Inflammatory macrophage treated with lipopolysaccharide for 4 hours (primary cell): ENCODE measurements at places on chromosomes 4 and X.

GRCh38 chr4:165158762-165159161, 46.1 kb upstream of the TMEM192 start:
- DNase-seq = no peak

DNA sequence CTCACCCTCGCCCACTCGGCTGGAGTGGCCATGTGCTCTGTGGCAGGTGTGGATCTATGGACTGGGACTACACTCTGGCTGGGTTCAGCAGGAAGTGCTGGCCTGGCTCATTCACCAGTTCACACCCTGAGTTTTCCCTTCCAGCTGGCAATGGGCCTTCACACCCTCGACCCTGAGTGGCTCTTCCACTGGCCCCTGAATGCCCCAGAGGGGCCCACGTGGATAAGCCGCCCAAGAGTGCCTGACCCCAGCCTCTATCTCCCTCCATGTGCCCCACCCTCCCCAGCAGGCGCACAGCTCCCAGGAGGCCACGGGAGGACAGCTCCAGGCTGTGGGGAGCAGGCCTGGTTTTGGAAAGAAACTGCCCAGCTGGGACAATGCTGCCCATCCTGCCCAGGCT, 234.1 kb downstream of the AFAP1 start:
- DNase-seq = no peak

- DNase-seq = no peak
These were observed 187.6 kb downstream of the TSPAN5 start for GRCh38 chr4:98470831-98471230.

DNA sequence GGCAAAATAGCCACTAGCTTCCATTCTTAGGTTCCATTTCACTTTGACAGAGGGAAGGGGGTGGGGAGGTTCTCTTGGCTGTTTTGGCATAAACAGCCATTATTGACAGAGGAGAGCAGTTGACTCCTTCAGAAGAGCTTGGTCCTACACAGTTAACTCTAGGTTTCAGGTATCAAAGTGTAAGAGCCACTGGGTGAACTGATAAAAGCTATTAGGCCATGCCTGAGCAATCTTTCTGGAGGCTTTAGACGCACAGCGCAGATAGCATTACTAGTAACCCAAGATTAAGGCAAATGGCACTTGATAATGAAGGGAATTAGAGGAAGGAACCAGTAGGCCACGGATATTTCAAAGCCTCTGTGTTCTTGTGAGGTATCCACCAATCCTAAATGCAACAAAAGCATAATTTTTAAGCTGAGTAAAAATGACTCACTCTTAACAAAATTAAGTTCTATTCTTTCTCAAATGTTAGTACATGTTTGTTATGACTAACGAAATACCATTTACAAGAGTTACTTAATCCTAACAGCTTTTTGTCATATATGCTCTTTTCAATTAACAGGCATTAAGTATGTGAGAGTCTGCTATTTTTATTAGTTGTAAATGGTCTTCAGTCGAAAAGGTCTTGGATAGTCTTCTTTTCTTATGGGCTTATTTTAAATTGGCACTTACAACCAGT, 53.6 kb downstream of the SLC7A11 start:
- peak; percentile 60 for DNase-seq

- DNase-seq = no peak
These were observed 57.5 kb upstream of the TNIP3 start for GRCh38 chr4:121221608-121222007.

DNA sequence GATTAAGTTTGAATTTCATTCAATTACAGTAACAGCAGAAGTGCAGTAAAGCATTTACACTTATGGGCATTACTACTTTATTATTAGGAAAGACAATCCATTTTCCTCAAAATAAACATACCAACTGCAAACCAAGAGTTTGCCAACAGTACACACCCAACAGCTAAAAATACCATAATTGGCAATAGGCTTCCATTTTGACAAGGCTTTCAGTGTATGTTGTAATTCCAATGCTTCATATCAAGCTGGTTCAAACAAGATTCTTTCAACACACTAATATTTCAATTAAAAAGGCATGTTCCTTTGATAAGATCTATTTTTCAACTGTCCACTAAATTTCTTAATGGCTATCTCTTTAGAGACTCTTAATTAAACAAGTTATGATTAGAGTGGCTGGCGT, 12.1 kb downstream of the EIF1AX start:
- no peak for DNase-seq

GRCh38 chr4:174871407-174871806, 42.4 kb upstream of the GLRA3 start:
- no peak for DNase-seq

DNA sequence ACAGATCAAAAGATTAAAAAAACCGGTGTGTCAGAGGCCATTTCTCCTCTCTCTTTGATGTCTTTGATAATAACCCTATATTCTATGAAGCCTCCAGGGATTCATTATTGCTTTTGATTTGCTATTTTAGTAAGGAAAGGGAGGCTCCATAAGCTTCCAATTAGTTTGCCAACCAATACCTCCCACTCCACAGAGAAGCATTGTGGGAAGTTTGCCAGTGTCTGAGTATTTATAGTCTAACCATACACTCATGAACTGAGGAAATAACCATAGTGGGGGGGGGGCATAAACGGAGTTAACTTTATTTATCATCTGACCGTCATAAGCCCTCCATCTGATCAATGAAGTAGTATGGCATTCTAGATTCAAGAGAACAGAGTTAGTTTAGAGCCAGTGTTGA, 1066.8 kb upstream of the PABPC4L start:
- DNase-seq = no peak

GRCh38 chr4:11765849-11766453, 337.3 kb upstream of the HS3ST1 start:
- peak; percentile 39 for DNase-seq

- peak; percentile 67 for DNase-seq
These were observed 115.0 kb upstream of the SHISA3 start for GRCh38 chr4:42282081-42282901.

GRCh38 chr4:6111354-6111960, 88.9 kb downstream of the JAKMIP1 start:
- DNase-seq = no peak

GRCh38 chrX:97057349-97057909, 173.7 kb downstream of the RPA4 start:
- DNase-seq = no peak

- DNase-seq = peak; percentile 72
These were observed 86.3 kb downstream of the EGF start for GRCh38 chr4:109998867-109999584.

DNA sequence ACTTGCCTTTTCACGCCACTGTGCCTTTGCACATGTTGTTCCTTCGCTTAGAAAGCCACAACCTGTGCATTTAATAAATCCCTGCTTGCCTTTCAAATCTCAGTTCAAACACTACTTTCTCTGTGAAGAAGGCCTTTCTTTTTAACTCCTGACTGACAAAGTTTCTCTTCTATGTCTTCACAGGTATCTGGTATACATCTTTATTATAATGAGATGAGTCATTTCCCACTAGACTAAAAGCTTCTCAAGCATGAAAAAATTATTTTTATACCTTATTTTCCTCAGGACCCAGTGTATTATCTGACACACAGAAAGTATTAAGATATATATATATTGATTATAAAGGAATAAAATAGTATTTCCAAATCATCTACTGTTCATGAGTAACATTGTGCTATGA, 189.9 kb downstream of the TBCK start:
- no peak for DNase-seq

DNA sequence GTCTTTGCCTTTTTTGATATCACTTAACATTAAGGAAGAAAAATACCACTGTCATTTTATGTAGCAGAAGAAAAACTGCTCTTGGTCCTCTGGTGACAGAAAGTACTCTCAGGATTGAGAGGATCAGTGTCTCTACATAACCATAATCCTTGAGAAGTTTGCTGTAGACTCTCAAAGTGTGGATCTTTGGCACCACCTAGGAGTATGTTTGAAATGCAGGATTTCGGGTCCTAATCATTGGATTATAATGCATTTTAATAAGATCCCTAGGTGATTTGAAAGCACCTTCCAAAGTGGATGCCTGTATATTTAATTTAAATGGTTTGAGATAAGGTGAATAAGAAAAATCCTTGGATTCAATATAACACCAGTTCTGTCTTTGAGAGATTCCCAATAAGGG, 23.2 kb downstream of the MOB1B start:
- no peak for DNase-seq

GRCh38 chr4:60657041-60657440, 543.1 kb upstream of the ADGRL3 start:
- no peak for DNase-seq

GRCh38 chr4:31034550-31034949, 314.4 kb downstream of the PCDH7 start:
- DNase-seq = no peak

GRCh38 chr4:80336582-80336981, 1.1 kb downstream of the CFAP299 start:
- DNase-seq = no peak

DNA sequence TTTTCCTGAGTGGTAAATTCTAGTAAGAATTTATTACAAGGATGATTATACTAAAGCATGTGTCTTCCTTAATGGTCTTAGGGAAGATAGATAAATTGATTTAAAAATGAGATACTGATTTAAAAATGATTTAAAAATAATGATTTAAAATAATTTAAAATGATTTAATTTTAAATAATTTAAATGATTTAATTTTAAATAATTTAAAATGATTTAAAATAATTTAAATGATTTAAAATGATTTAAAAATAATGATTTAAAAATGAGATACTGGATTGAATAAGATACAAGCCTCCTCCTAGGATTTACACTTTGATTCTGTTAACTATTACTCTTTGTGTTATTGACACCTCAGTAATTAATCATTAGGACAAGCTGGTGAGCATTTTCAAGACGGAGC, 59.0 kb downstream of the COX7B2 start:
- no peak for DNase-seq

- DNase-seq = peak; percentile 44
These were observed 45.4 kb downstream of the CXorf58 start for GRCh38 chrX:23952984-23953907.

DNA sequence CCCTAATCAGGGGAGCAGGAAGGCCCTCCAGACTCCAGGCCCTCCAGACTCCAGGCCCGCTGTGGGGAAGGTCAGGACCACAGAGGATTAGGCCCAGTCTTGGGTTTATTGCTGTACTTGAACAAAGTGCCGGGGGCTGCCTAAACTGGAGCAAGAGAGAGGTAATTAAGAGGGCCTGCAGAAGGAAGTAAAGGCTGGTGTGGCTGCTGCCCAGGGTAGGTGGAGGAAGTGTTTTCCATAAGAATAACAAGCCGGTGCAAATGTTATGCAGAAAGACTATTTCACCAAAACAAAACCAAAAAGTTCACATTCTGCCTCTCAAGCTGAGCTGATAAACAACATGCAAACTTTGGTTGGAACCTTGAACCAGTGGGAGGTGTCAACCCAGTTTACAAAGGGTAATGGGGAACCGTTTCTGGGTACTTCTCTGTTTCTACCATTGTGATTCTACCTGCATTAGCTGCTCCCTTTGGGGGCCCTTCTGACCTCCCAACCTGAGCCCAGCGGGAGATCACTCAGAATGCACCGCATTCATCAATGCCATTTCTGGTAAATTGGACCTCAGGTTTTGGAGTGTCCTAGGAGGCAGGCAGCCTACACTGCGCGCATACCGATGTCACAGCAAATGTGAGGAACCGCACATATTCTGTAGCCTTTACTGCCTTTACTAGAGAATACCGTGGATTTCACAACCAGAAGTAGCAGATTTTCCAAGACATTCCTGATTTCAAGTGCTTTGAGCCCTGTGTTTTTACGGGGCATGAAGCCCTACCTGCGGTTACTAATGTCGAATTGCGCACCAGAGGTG, 59.7 kb upstream of the BCOR start:
- no peak for DNase-seq

DNA sequence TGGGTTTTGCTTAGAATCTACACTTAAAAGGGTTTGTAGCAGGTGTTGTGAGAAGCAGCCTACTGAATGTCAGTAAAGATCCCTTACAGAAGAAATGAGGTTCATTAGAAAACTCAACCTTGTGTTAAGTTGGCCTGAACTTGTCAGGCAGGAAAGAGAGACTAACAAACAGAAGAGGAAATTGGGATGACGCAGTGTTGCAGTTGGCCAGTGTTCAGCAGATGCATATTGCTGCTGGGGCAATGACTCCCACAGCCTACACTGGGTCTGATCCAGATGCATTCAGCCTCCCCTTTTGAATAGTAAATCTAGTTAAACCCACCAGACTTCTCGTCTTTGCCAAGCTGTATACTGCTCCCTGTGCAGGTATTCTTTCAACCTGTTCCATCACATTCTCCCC, 409.4 kb downstream of the UBE2NL start:
- no peak for DNase-seq

- no peak for DNase-seq
These were observed 207.4 kb downstream of the CEP135 start for GRCh38 chr4:56156141-56156540.

- DNase-seq = no peak
These were observed 1084.9 kb downstream of the ADGRL3 start for GRCh38 chr4:62285026-62285425.

GRCh38 chr4:70991596-70991995, 1.9 kb upstream of the DCK start:
- DNase-seq = no peak

- DNase-seq = no peak
These were observed 98.6 kb downstream of the FHDC1 start for GRCh38 chr4:153034681-153035080.

GRCh38 chr4:86129546-86129945, 230.3 kb downstream of the MAPK10 start:
- no peak for DNase-seq

- DNase-seq = no peak
These were observed 61.7 kb upstream of the RELL1 start for GRCh38 chr4:37747772-37748330.

DNA sequence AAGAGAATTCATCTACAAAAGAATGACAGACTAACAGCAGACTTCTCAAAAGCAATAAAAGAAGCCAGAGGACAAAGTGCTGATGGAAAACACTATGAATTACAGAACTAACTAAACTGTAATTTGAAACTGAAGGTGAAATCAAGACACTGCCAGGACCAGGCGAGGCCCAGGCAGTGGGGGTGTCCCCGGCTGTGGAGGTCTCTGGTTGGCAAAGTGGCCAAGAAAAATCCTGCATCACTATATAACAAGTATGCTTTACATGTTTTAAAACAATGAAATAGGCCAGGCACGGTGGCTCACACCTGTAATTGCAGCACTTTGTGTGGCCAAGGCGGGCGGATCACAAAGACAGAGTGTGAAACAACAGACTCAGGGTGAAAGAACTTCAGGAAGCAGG, 32.9 kb downstream of the CHM start:
- no peak for DNase-seq

DNA sequence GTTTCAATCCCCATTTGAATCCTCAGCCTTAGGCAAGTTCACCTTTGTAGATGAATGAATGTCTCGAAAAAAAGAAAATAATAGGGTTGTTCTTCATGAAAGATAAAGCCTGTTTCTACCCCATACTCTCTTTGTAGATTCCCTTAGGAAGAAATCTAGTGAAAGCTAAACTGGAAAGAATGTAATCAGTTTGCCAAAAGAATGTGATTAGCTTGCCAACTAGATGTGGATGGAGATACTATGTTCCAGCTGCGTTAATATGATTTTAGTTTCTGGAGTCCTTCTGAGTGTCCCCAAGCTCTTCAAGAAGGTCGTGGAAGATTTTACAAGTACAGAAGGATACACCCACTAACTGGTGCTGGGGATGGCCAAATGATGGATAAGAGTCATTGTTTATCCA, 162.3 kb upstream of the EDNRA start:
- no peak for DNase-seq
